ENCODE measurements at places on chromosomes 1 and 21.

DNA sequence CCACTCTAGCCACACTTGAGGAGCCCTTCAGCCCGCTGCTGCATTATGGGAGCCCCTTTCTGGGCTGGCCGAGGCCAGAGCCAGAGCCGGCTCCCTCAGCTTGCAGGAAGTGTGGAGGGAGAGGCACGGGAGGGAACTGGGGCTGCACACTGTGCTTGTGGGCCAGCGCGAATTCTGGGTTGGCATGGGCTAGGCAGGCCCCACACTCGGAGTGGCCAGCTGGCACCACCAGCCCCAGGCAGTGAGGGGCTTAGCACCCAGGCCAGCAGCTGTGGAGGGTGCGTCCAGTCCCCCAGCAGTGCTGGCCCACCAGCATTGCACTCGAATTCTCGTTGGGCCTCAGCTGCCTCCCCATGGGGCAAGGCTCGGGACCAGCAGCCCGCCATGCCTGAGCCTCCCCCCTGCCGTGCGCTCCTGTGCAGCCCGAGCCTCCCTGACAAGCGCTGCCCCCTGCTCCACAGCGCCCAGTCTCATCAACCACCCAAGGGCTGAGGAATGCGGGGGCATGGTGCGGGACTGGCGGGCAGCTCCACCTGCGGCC, 785.9 kb upstream of the TPTE start:
- no peak for DNase-seq

- no peak for DNase-seq
Measured at GRCh38 chr1:21903638-21904453, 33.3 kb downstream of the HSPG2 start.

- no peak for DNase-seq
Measured at GRCh38 chr1:212514056-212514614, 81.4 kb downstream of the NENF start.

GRCh38 chr1:85692730-85693314, 15.4 kb downstream of the ZNHIT6 start:
- DNase-seq: no peak

DNA sequence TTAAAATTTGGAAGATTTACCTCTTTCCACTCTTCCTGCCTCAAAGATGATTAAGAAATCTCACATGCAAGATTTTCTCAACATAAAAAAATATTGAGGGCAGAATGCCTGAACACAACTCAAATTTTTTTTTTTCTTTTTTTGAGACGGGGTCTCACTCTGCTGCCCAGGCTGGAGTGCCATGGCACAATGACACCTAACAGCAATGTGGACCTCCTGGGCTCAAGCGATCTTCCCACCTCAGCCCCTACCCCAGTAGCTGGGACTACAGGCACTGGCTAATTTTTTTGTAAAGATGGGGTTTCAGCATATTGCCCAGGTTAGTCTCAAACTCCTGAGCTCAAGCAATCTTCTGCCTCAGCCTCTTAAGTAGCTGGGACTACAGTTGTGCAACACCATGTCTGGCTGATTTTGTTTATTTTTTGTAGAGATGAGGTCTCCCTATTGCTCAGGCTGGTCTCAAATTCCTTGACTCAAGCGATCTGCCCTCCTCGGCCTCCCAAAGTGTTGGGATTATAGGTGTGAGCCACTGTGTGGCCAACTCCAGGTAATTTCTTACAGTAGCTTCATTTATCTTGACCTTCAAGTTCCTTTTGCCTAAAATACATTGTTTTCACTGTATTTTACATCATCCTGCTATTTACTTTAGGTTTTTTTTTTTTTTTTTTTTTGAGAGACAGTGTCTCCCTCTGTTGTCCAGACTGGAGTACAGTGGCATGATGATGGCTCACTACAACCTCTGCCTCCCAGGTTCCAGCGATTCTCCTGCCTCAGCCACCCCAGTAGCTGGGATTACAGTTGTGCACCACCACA, 10.4 kb downstream of the NUCKS1 start:
- no peak for DNase-seq

DNA sequence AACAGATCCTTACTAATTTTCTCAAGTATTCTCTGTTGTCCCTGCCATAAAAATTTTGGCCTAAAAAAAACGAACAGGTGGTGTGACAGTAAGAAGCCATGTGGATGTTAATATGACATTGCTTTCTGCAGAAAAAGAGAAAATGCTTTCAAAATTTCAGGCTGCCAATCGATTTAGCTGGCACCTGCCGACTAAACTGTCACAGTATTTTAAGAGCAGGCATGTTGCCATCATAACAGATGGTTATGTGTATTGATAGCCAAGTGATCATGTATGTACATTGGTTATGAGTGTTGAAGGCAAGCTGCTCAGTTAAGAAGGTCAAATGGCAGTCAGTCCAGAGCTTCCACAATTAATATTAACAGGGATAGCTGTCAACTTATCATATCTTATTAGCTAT, 1017.0 kb downstream of the MRPL39 start:
- DNase-seq: no peak

- no peak for DNase-seq
Measured at GRCh38 chr1:192358402-192358801, 41.6 kb downstream of the RGS21 start.
